Activated CD4-positive, alpha-beta T cell treated with anti-CD3 and anti-CD28 coated beads for 24 hours (primary cell): ENCODE measurements at places on chromosomes 7 and 10.

GRCh38 chr7:140039066-140039465, 23.7 kb downstream of the PARP12 start:
- no peak for DNase-seq

- DNase-seq = no peak
Observed at GRCh38 chr7:69817121-69817520, 218.8 kb downstream of the AUTS2 start.

DNA sequence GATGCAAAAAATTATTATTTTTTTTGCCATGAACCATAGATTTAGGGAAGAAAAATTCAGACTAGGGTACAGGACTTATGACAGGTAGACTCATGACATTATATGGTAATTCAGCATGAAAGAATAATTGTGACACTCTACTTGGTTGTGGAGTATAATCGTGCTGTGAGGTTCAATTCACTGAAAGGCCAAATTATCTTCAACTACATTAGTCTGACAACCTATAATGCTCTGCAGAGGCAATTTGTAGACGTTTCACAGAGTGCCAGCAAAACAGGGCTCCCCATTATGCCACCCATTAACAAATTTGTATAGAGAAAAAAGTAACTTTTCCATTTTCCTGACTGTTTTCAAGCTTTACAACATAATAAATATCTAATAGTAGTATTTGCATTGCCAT, 292.6 kb downstream of the LRMDA start:
- DNase-seq = no peak

DNA sequence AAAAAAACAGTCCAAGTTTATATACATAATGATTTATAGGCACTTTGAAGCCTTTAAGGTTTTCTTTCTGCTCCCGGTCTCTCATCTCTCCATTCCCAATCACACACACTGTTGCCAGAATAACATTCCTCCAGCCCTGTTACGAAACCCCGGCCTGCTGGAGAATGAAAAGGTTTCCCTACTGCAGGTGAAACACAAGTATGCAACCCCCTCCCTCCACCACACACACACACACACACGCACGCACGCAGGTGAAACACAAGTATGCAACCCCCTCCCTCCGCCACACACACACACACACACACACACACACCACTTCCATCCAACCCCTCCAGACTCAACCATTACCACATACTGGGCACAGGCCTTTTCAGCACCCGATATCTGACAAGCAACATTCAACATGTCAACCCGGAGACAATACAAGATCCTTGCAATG, 87.5 kb downstream of the PARD3 start:
- DNase-seq = no peak

GRCh38 chr10:94725871-94726270, 36.6 kb upstream of the CYP2C19 start:
- DNase-seq = no peak

- no peak for DNase-seq
Observed at GRCh38 chr7:148718431-148718830, 19.7 kb downstream of the CUL1 start.

- no peak for DNase-seq
Observed at GRCh38 chr10:2744547-2745200, 322.7 kb upstream of the PFKP start.

DNA sequence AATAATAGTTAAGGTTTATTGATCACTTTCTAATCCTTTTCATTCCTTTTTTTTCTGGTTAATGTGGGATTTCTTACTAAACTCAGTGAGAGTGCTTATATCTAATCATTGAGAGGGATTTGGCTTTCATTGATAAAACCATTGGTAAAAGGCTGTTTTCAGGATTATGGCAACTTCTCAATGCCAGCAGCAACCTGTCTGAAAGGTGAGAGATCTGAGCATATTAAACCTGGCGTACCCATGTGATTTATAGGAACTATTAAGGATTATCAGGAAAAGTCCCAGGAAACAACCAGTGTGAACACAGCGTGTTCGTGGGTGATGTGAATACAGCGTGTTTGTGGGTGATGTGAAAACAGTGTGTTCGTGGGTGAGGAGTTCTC, 65.9 kb downstream of the PDIA4 start:
- no peak for DNase-seq

DNA sequence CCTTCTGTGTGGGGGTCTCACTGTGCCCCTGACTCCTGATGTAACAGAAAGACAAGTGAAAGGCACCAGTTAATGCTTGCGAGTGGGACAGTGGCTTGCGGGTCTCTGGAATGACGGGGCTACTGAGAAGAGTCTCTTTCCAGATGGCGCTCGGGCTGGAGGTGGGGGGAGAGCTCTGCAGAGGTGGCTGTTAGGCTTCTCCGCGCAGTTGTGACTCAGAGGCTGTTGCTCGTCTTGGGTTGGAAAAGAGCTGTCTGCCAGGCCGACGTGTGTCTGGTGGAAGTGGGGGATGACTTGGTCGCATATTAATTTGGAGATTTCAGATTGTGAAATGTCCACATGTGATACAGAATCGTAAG, 27.9 kb upstream of the SH2B2 start:
- no peak for DNase-seq

GRCh38 chr7:121620953-121621606, 225.0 kb upstream of the FAM3C start:
- no peak for DNase-seq

- no peak for DNase-seq
Observed at GRCh38 chr7:116955801-116956476, 2.6 kb downstream of the ST7 start.

GRCh38 chr7:107813524-107813923, 10.5 kb upstream of the SLC26A3 start:
- DNase-seq = no peak
